SK-MEL-5 (cell line): ENCODE measurements at places on chromosomes 2 and 18. TPM values are rescaled to one million over a fixed set of nuclear protein-coding genes. Genes with fewer than 3 reads are reported as not detected.

Gene REG3G
- total RNA-seq: 0.19 TPM in 1 of 2 replicates, not detected in the other

Gene B3GNT7
- total RNA-seq: 20.2 and 21.5 TPM in 2 replicates

Gene ZC3H8
- total RNA-seq: 19.7 and 22.7 TPM in 2 replicates

Gene TNFRSF11A
- total RNA-seq: 2.1 and 3.0 TPM in 2 replicates

Gene EFR3B
- 7.9 and 10.1 TPM in 2 replicates for total RNA-seq

Gene TBR1
- not detected in 2 replicates for total RNA-seq

Gene POU3F3
- 2.2 TPM in 2 replicates for total RNA-seq

Gene MPHOSPH10
- total RNA-seq: 32.1 and 35.0 TPM in 2 replicates

Gene CFAP221
- not detected in 2 replicates for total RNA-seq
